ENCODE measurements at places on chromosomes 11 and 22. TPM values are rescaled to one million over a fixed set of nuclear protein-coding genes. Genes with fewer than 3 reads are reported as not detected.

Gene OR52A1
- not detected for total RNA-seq

Gene PIK3IP1
- total RNA-seq, result 594 TPM

Gene ARVCF
- 2.8 TPM for total RNA-seq

GRCh38 chr11:106679181-106679580 is 339.1 kb downstream of the GUCY1A2 start:
- no peak for DNase-seq

DNA sequence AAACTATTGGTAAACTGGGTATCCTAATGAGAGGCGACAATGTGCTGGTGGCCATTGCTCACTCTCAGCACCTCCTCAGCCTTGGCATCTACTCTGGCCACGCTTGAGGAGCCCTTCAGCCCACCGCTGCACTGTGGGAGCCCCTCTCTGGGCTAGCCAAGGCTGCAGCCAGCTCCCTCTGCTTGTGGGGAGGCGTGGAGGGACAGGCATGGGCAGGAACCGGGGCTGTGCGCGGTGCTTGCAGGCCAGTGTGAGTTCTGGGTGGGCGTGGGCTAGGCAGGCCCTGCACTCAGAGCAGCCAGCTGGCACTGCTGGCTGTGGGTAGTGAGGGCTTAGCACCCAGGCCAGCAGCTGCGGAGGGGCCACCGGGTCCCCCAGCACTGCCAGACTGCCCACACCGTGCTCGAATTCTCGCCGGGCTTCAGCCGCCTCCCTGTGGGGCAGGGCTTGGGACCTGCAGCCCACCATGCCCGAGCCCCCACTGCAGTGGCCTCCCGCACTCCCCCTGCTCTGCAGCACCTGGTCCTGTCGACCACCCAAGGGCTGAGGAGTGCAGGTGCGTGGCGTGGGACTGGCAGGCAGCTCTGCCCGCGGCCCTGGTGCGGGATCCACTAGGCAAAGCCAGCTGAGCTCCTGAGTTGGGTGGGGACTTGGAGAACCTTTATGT is 575.9 kb upstream of the ANO3 start:
- DNase-seq, result no peak

GRCh38 chr11:60111793-60112192 is 23.3 kb downstream of the MS4A2 start:
- no peak for DNase-seq

DNA sequence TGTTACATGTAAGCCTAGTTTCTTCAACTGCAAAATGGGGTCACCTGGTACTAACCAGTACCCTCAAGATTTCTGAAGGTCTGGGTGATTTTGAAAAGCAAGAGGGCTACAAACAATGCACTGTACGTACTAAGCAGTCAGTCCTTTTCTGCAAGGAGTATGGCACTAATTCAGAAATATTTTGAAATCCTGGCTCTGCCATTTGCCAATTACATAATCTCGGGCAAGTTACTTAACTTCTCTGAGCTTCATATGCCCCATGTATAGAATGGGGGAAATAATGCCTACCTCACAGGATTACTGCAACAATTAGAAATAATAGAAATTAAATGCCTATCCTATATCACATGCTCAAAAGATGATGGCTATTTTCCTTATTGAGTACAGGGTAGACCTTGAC is 60.7 kb upstream of the CCDC89 start:
- DNase-seq, result no peak

GRCh38 chr11:27514558-27514957 is 8.0 kb upstream of the LIN7C start:
- no peak for DNase-seq

DNA sequence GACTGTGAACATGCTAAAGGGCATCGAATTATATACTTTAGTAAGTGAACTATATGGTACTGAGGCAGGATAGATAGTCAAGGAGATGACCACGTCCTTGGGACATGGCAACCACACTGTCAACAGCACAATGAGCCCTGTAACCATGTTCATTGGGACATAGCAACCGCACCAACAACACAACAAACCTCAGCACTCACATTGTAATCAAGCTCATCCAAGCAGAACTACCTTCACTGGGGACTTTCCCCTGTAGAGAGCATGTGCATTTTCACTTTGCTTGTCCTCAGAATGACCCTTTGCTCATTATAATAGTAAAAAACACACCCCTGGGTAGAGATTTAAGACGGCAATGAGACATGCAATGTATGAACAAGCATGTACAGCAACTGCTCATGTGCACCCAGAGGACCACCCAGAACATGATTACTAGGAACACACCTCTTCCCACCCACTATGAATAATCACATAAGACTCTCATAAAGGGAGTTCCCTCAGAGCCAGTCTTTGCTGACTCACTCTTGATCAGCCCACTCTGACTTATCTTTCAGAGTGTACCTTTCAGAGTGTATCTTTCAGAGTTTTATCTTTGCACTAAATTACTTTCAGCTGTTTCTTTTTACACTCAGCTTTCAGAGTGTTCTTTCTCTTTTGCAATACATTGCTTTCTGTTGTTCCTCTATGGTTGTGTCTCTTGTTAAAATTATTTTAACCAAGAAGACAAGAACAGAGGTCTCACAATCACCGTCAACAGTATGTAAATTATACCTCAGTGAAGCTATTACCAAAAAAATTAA is 4.1 kb upstream of the PLAAT2 start:
- peak; percentile 53 for DNase-seq

GRCh38 chr11:656866-657265 is 19.8 kb downstream of the DRD4 start:
- no peak for DNase-seq

Gene BAIAP2L2
- total RNA-seq, result 1.9 TPM

DNA sequence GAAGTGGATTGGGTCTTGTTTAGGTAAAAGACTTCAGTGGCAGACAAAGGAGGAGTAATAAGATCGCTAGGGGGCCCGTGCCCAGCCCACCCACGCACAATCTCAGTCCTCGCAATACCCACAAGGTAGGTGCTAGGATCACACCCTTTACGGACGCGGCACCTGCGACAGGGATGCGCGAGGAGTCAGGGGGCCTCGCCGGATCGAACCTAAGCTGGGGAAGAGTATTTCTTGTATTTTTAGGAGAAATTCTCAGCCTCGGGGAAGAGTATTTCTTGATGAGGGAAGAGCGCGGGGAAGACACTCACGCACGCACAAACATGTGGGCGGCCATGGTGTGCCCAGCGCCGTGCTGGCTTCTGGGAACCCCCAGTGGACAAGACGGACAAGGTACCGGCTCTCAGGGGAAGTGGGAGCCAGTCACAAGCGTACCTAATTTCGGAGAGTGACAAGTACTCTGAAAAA is 745 bp upstream of the FAM118A start:
- no peak for DNase-seq

DNA sequence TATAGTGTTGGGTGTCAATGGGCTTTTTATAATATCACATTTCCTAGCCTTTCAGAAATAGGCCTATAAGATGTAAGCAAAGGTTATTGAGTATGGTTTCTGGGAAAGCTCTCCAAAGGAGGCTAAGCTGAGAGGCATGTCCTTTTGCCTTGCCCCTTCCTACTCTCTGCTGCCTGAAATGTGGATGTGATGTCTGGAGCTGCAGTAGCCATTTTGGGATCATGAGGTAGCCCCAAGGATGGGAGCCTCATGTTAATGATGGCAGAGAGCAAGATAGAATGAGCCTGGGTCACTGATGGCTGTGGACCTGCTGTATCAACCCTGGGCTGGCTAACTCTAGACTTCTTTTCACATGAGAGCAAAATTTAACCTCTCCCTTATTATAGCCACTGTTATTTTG is 29.0 kb downstream of the RPS6KA4 start:
- DNase-seq, result no peak

Data from naive thymus-derived CD4-positive, alpha-beta T cell (primary cell).